ENCODE measurements at places on chromosomes 4 and X.

- no peak for DNase-seq
Measured at GRCh38 chrX:79139446-79139845, 5.0 kb upstream of the GPR174 start.

DNA sequence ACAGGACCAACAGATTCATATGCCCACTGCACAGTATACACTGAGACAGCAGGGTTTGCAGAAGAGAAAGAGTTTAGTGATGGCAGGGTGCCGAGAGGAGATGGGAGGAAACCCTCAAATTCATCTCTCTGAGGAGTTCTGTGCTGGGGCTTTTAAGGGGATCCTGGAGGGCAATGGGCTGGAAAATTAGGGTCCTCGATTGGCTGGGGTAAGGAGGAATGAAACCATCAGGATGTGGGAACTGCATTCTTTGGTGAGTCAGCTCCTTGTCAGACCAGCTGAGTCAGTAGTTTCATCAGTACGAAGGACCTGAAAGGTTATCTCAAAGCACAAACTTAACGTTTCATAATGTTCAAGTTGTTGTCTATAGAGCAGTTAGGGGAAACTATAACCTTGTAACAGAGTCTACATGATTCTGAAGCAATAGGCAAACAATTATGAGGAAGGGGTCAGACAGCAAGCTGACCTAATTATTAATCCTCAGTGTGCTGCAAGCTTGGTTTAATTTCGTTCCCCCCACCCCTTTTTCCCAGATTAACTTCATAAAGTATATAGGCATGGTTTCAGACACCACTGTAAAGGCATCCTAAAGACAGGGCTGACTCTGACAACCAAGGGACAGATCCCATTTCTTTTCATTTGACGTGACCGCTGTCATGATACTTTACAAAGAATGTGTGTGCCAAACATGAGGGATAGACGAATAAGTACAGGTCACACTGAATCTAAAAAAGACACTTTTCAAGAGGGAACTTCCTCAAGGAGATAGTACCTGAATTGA lies 1.5 kb upstream of the MSMO1 start:
- no peak for DNase-seq

- DNase-seq: no peak
Measured at GRCh38 chrX:2715066-2715600, 24.0 kb downstream of the CD99 start.

DNA sequence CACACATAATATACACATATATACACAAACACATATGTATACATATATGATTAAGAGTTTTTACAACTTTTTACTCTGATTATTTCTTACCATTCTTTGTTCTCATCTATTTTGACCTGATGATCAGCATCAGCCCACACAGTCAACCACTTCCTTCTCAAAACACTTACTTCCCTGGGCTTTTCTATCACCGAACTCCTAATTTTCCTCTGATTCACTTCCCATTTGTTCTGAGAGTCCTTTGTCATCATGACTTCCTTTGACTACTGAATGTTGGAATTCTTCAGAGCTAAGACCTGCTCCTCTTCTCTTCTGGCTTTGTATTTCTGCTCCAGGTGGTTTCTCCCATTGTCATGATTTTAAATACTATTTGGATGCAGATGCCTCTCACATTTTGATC lies 209.5 kb upstream of the AFF2 start:
- no peak for DNase-seq

DNA sequence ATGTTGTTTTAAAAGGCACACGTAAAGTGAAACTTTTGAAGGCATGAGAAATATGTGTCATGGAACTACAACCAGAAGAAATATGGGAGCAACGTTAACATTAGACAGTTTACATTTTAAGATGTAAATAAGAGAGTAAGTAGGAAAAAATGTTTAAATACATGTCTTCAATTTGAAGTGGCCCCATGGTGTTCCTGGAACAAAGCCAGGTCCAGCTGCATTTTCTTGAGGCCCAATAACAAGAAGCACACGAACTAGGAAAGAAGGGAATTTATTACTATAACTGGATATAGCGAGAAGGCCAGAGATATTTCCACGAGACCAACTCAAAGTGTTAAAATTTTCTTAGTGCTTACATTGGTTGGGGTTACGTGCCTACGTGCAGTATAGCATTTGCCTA lies 458.1 kb downstream of the KCTD8 start:
- DNase-seq: no peak

GRCh38 chr4:84362896-84363655 lies 136.0 kb downstream of the NKX6-1 start:
- no peak for DNase-seq

GRCh38 chr4:11746734-11747133 lies 318.0 kb upstream of the HS3ST1 start:
- DNase-seq: no peak

GRCh38 chr4:172850838-172851237 lies 317.8 kb upstream of the GALNT7 start:
- no peak for DNase-seq

- no peak for DNase-seq
Measured at GRCh38 chr4:101599620-101600019, 190.9 kb upstream of the BANK1 start.

- DNase-seq: no peak
Measured at GRCh38 chr4:86333236-86333635, 26.6 kb downstream of the MAPK10 start.

GRCh38 chr4:72031868-72032608 lies at the start of gene NPFFR2:
Gene NPFFR2 (plus strand): TSS chr4:72032000. CDS start chr4:72128592, 96,592 bp downstream.
- DNase-seq: no peak

DNA sequence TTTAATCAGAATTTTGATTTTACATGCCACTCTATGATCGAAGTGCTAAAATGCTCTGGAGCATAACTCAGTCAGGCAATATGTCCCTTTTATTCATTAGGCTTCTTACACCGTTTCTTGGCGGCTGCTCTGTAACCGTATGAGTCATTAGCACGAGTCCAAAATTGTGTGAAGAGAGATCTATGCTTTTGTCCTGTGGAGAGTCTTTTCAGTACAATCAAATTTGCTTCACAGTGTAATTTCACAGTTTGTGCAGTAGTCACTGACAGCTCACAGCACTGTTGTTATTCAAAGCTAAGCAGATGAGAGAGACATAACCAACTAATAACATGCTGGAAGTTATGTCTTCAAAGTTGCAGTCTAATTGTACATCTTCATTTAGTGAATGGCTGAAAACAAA lies 167.8 kb downstream of the PCDH10 start:
- no peak for DNase-seq

- DNase-seq: no peak
Measured at GRCh38 chr4:5209862-5210261, 158.6 kb downstream of the STK32B start.

DNA sequence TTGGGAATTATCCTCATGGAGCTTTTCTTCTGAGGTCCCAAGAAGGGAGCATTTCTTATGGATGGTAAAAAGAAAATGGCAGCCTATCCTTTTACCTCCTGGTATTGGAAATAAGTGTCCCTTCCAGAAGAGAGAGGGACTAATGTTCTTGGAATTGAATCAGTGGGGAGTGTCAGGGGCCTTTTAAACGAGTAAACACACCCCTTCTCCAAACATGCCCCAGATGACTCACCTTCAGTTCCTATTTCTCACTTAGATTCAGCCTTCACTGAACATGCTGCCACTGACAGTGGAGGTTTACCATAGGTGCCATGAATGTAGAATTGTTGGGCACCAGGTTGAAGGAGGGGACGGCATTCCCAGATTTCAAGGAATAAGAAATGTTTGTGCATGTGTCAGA lies 19.0 kb downstream of the MAGEC2 start:
- DNase-seq: no peak

GRCh38 chrX:11540532-11541377 lies 125.0 kb downstream of the ARHGAP6 start:
- DNase-seq: no peak

- no peak for DNase-seq
Measured at GRCh38 chr4:1885414-1885813, 14.2 kb downstream of the NSD2 start.

GRCh38 chr4:37998226-37998625 lies 38.0 kb downstream of the PTTG2 start:
- no peak for DNase-seq

DNA sequence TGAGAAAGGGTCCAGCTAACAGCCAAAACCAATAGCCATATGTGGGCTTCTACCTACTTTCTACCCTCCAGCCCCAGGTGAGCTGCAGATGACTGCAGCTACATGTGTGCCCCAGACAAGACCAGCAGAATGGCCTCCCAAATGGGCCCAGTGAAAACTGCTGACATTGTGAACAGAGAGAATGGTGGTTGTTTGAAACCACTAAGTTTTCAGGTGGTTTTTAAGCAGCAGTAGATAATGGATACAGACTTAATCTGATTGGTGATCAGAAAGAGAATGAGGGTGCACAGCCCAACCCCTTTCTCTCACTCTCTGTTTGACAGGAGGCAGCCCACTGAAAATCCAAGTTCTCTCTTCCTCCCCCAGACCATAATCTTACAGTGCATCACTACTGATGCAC lies 42.5 kb upstream of the BBS12 start:
- no peak for DNase-seq

- DNase-seq: no peak
Measured at GRCh38 chr4:138049355-138049754, 192.8 kb downstream of the SLC7A11 start.

DNA sequence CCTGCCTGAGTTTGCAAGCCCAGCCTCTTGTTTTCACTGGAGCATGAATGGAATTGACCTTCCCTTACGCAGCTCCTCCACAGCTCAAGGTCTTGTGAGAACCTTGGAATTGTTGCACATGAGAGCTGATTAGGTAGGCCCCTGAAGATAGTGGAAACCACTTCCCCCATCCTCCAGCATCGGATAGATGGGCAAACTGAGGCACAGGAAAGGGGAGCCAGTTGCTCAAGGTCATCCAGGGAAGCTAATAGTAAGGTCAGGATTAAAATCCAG lies 27.2 kb downstream of the PJA1 start:
- no peak for DNase-seq

Data from activated CD4-positive, CD25-positive, alpha-beta regulatory T cell treated with anti-CD3 and anti-CD28 coated beads, Interleukin-2, amount 50 U/mL, for 72 hours (primary cell).